ENCODE measurements at places on chromosomes 3 and 15.
A peak's percentile ranks its signal among the peaks of the same experiment; 100 is the strongest.

- no peak for DNase-seq
Measured at GRCh38 chr3:77814845-77815244, 774.9 kb downstream of the ROBO2 start.

DNA sequence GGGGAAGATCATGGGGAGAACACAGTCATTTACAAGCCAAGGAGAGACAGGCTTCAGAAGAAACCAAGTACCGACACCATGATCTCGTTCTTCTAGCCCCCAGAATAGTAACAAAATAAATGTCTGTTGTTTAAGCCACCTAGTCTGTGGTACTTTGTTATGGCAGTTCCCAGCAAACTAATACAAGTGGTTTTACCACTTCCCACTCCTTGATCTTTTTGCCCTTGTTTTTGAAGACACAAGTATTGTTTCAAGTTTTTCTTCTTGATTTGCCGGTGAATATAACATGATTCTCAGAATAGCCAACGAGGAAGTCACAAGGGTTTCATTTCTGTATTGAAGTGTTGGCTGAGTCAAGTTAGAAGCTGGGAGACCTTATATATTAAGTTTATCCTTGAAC is 220.3 kb downstream of the SOX2 start:
- no peak for DNase-seq

DNA sequence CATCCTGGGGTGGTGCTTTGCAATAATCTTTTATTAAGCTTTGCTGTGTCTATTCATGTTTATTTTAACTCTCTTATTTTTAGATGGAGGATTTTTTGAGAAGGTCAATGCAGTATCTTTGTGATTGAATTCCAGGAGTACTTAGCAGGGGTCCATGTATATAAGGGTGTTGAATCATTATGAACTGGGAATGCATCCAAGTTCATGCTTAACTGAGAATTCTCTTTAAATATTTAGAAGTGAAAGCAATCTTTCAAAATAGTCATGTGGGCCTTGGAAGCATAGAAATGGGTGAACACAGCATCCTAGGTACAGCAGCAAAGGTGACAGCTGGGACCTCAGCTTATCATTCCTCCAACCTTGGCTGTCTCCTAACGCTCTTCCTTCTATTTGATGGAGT is 27.3 kb downstream of the SPTSSB start:
- DNase-seq: no peak

GRCh38 chr15:80321853-80322252 is 69.8 kb upstream of the CTXND1 start:
- DNase-seq: no peak

- peak; percentile 83 for DNase-seq
Measured at GRCh38 chr15:65184305-65184867, 756 bp downstream of the CLPX start.
